GM12878 (cell line): ENCODE measurements at places on chromosomes 3 and 15. TPM values are rescaled to one million over a fixed set of nuclear protein-coding genes. Genes with fewer than 3 reads are reported as not detected.

DNA sequence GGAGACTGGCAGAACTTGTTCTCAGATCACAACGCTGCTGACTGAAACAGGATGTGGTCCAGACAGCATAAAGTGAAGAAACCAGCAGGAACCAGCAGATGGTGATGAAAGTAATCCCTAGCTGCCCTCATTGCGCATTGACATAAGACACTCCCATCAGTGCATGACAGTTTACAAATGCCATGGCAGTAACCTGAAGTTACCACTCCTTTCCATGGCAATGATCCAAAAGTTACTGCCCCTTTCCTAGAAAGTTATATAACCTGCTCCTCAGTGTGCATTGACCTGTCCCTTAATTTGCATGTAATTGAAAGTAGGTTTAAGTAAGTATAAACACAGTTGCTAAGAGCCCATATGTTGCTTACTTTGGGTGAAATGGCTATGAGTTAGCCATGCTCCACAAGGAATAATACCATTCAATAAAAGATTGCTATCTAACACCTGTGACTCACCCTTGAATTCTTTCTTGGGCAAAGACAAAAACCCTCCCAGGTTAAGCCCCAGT lies 149.1 kb upstream of the CD96 start:
- H3K4me1 ChIP-seq, result no peaks in the 10 kb centered on the region
- H3K36me3 ChIP-seq, result no peaks in the 10 kb centered on the region
- DNase-seq, result no peak
- H3K27ac ChIP-seq, result no peak overlapping the region

DNA sequence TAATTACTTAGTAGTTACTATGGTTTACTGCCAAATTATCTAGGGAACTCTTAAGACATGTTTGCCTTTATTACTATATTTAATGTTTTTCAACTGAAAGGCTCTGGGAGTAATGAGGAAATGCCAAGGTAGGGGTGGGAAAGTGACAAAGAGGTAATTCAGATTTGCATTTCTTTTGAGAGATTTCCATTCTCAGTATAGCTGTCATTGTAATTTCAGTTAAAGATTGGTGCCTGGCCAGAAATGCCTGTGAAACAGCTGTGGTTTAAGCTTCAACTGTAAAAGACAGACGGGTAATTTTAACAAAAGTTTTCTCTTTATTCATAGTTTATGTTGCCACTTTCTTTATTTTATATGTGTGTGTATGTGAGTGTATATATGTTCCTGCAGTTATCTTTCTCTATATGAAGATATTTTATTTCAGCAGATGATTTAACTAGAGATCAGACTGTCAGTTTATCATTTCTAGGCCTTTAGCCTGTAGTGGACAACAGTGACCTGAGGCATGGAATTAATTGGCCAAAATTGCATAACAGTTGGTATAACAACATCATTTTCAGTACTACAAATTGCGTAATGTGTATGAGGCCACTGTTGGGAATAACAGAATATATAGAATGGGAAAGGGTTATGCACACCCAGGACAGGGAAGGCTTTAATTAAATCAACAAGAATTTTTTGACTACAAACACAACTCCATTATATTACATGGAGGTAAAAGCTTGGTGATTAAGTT lies 119.0 kb downstream of the BBX start:
- H3K27me3 ChIP-seq, result no peaks in the 10 kb centered on the region
- H3K4me3 ChIP-seq, result no peak overlapping the region
- H3K27ac ChIP-seq, result peak overlapping the region; percentile 24; the same call in 1 of the 2 replicates

- no peak overlapping the region for H3K27ac ChIP-seq
- H3K4me1 ChIP-seq, result no peaks in the 10 kb centered on the region
- no peak overlapping the region for H3K4me3 ChIP-seq
- H3K27me3 ChIP-seq, result no peaks in the 10 kb centered on the region
- no peak for DNase-seq
- no peaks in the 10 kb centered on the region for H3K36me3 ChIP-seq
Measured at GRCh38 chr3:126995926-126996512, 13.1 kb downstream of the PLXNA1 start.

GP9 gene
- not detected in 2 replicates for total RNA-seq

SYNPR gene
- not detected in 2 replicates for total RNA-seq
